ENCODE measurements at places on chromosomes 16 and 17.

- DNase-seq = no peak
Measured at GRCh38 chr17:77753246-77753645, 205.3 kb upstream of the TNRC6C start.

GRCh38 chr16:22285080-22285479 is 12.1 kb upstream of the POLR3E start:
- no peak for DNase-seq

- DNase-seq = no peak
Measured at GRCh38 chr17:19718041-19718612, 1.7 kb upstream of the SLC47A2 start.

GRCh38 chr17:1709971-1710806 is at the start of gene TLCD2:
Gene TLCD2, minus strand, starts transcription at chr17:1710377. Its CDS starts 135 bp downstream, at chr17:1710242.
- no peak for DNase-seq
